Ovary (tissue), 10 donors: ENCODE measurements at places on chromosomes 16 and 17. TPM values are rescaled to one million over a fixed set of nuclear protein-coding genes. Genes with fewer than 3 reads are reported as not detected.

The PPM1E gene
- 0.47 TPM for total RNA-seq

The TOM1L1 gene
- total RNA-seq = 33.0 TPM

The TNFSF13 gene
- total RNA-seq = 38.8 TPM

The MILR1 gene
- 2.3 TPM for total RNA-seq

- no peak for DNase-seq
Measured at GRCh38 chr17:45991341-45991740, 7.7 kb upstream of the STH start.

DNA sequence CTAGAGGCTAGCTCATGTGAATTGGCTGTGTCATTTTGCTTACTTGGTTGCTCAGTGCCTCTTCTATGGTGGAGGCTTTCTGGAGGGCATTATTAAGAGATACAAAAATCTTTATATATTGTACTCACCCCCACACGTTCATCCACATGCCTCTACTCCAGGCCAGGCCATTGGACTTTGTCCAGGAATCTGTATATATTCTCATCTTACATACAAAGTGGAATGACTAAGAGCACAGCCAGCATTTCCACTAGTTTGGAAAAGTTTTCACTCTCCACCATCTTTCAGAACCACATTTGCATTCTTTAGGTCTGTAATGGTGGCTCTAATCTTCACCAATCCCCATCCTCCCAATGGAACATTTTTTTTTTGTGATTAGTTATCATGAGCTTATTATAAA, 4.8 kb upstream of the GLG1 start:
- no peak for DNase-seq

GRCh38 chr17:75864448-75864871, 9.3 kb upstream of the WBP2 start:
- peak; percentile 60 for DNase-seq

- no peak for DNase-seq
Measured at GRCh38 chr16:11372829-11373306, 27.6 kb downstream of the RMI2 start.

- DNase-seq = peak; percentile 52
Measured at GRCh38 chr16:81315271-81316175, 761 bp downstream of the GAN start.

- DNase-seq = no peak
Measured at GRCh38 chr17:80472996-80473395, 3.4 kb downstream of the NPTX1 start.

- DNase-seq = no peak
Measured at GRCh38 chr17:6066183-6066948, 3.8 kb upstream of the WSCD1 start.

DNA sequence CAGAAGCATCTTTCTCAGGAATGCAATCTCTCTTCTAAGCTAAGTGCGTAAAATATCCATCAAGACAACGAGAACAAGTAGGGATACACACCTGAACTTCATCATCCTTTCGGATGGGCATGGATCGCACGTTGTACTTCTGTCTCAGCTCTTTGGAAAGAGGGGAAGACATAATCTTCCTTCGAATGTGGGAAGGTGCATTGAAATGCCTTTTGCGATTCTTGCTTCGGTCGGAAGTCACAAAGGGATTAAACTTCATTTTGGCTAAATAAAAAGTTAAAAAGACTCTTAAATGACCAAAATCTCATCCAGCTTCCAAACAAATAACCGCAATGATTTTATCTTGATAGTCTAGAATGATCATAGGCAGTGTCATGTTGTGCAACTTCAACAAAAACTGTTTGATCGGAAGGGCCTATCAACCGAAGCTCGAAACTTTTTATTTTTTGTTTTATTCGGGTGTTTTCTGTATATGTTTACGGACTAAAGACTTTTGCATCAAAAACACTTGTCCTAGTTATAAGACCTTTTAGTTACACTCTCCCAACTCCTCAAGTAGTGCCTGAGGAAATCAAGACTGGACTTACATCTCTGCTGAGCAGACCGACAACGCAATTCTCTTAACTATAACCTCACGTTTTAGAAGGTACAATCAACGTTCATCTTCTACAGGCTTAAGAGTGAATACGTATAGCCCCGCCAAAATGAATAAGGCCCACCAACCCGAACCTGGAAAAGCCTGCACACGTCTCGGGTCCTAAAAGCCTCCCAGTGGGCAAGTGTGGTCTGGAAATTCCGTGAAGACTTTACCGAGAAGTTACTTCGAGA, 727 bp downstream of the RPL26 start:
- DNase-seq = no peak

DNA sequence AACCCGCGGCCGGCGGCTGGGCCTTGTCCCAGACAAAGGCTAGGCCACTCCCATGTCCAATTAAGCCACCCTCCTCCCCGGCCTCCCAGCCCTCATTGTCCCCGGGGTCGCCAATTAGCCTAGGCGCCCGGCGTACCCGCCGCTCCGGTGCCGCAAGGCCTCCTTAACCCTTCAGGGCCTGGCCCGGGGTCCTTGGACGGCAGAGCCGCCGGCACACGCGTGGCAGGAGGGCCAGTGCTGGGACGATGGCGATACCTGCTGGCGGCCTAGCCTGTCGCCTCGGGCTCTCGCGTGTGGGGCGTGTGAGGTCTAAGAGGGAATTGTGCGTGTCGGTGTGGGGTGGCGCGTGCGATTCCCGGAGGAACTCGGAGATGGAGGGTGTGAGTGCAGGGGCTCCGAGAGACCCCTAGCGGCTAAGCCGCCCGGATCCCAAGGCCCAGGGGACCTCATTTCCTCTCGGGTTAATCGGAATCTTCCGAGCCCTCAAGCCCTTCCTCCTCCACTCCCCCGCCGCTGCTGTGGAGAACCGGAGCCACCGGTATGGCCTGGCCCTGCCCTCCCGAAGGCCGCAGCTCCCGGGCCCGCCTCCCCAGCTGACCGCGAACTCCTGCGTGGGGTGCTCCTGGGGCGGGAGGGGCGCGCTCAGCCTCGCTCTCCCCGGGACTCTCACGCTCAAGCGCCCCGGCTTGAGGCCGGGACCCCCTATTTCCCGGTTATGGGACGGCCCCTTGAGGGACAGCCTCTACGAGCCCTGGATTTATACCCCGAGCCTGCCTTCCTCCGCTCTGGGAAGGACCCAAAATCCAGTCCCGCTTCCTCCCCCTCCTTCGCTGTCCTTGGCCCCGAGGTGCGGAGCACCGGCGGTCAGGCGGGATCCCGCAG, 11.9 kb downstream of the TBX2 start:
- peak; percentile 71 for DNase-seq

GRCh38 chr16:56848955-56849689, 15.9 kb upstream of the SLC12A3 start:
- no peak for DNase-seq

DNA sequence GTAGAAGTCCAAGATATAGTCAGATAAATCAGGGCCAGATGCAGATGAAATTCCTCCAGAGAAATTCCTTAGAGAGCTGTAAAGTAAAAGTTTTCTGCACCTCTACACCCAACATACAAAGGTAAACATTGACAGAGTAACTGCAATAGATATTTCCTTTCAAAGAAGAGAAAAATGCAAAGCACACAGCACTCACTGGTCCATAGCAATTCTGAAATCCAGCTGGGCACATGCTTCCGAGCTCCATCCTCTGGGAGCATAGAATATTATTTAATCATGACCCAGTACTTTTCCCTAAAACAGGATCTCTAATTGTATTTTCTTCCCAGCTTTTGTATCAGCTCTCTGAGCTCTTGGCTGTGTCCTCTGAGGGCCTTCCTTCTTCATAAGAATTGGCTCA, 239.5 kb upstream of the IRX3 start:
- DNase-seq = no peak

DNA sequence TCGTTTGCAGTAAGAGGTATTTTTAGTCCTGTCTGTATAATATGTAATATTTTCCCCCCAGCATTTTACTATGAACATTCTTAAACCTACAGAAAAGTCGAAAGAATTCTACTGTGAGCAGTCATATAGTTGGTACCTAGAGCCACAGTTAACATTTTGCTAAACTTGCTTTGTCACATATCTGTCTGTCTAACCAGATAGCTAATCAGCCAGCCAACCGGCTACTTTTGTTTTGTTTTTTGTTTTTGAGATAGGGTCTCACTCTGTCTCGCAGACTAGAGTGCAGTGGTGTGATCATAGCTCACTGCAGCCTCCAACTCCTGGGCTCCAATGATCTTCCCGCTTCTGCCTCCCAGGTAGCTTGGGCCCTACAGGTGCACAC, 73.3 kb downstream of the ABCC1 start:
- no peak for DNase-seq

GRCh38 chr16:14369734-14370598, 260.1 kb downstream of the PARN start:
- DNase-seq = peak; percentile 84

DNA sequence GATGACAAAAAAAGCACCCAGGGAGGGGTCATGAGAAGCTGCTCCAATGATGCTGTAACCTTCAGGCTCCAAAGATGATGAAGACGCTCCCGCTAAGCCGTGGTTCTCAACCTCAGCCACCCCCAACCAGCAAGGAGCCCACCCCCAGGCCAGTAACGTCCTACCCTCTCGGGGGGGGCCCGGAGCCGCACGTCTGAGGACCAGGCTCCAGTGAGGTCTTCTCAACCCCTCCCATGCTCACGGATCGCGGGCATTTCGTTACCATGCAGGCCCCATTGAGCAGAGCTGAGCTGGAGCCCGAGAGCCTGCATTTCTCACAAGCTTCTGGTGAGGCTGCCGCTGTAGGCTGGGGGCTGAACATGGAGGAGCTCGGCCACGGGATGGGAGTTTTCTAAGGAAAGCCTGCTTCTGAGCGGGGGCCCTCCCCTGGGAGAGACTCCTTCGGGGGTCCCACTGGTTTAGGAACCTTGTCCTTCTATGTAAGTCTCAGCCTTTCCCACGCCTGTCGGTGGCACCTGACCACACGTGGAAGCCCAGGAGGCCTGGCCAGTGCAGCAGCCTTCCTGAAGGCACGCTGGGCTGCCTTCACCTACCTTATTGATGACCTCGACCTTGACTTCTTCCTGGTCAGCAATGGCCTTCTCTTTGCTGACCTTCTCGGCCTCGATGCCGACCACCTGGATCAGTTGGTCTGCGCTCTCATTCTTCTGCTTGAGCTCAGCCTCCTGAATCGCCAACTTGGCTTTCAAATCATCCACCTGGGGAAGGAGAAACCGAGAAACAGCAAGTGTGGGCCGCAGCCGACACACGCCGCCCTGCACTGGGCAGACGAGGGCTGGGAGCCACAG, 82.7 kb downstream of the PGS1 start:
- no peak for DNase-seq

DNA sequence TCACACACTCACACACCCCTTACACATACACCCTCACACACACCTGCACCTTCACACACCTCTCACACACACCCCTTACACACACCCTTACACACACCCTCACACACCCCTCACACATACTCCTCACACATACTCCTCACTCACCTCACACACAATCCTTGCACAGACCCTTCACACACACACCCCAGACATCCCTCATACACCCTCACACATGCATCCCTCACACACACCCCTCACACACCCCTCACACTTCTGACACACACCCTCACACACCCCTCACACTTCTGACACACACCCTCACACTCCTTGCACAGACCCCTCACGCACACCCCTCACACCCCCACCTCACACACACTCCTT, 23.9 kb downstream of the C17orf67 start:
- no peak for DNase-seq

GRCh38 chr16:14307059-14307526, 236.0 kb downstream of the MRTFB start:
- DNase-seq = no peak

DNA sequence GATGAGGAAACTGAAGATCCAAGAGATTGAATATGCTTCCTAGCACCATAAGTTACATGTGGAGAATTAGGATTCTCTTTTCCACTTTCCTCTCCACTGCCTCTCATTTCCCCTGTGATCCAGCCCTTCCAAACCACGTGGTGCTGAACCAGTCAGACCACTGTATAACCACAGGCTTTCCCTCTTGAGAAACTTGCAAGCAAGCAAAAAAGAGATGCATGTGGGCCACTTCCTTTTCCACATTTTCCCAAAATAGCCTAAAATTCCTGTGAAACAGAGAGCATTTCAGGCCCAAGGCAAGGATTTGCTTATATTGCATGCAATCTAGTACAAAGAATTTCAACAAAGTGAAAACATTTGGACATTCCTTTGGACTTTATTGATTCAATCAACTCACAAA, 59.3 kb upstream of the KSR1 start:
- no peak for DNase-seq

DNA sequence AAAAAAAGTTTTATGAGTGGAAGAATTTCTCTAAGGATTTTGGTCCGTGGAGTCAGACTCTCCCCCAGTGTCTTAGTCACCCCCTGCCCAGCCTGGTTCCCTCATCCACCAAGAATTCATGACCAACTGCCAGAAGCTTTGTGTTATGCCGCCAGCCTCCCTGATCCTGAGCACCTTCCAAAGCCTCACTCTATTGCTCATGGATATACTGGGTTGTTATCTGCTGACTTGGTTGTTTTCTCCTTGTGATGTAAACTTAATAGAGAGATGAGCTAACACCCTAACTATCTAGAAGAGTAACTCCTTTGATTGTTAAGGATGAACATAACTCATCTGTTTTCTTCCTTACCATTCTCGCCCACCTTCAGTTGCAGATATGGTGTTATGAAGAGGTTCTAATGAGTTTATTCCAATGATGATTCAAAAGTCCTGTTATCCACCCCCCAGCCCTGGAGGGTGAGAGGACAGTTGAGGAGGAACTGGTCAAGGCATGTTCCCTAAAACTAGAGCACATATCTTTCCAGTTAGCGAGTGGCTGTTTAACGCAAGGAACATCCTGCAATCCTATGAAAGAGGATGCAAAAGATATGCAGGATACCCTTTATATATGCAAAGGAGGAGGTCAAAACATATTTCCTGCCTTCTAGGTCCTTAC, 1.5 kb upstream of the PSMD3 start:
- no peak for DNase-seq

- DNase-seq = no peak
Measured at GRCh38 chr17:59757470-59757869, 50.0 kb downstream of the VMP1 start.

DNA sequence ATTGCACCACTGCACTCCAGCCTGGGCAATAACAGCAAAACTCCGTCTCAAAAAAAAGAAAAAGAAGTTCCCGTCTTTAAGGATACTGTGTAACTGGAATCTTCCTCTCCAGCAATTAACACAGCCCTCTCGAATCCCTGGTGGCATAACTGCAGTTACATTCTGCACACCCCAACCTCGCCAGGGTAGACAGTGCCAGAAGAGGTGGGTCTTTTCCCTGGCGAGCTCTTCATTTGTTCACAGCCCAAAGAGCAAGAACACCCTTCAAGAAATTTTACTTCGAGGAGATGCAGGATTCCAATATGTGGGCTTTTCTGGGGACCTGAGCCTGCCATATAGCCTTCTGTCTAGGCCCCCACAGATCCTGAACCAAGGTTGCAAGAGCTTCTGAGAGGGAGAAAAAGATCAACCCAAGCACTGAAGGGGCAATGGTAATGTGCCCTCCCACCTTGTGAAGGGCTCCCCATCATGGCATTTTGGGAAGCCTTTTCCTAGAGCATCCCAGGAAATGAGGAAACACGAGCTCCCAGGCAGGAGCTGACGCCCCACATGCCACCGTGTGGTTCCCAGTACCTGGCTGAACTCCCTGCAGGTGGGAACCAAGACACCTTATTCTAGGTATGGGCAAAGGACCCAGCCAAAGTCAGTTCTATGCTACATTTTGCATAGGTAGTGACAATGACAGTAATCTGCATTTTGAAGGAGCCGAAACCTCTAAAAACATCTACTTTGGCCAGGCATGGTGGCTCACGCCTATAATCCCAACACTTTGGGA, 26.9 kb downstream of the TK2 start:
- no peak for DNase-seq

GRCh38 chr16:50396761-50397535, 28.2 kb upstream of the BRD7 start:
- no peak for DNase-seq
